ENCODE measurements at places on chromosomes 5 and 9.

GRCh38 chr5:80407735-80408483, at the start of gene ZFYVE16:
Gene ZFYVE16, plus strand, starts transcription at chr5:80408064. Its CDS starts 26,084 bp downstream, at chr5:80434148.
- peak; percentile 95 for DNase-seq

DNA sequence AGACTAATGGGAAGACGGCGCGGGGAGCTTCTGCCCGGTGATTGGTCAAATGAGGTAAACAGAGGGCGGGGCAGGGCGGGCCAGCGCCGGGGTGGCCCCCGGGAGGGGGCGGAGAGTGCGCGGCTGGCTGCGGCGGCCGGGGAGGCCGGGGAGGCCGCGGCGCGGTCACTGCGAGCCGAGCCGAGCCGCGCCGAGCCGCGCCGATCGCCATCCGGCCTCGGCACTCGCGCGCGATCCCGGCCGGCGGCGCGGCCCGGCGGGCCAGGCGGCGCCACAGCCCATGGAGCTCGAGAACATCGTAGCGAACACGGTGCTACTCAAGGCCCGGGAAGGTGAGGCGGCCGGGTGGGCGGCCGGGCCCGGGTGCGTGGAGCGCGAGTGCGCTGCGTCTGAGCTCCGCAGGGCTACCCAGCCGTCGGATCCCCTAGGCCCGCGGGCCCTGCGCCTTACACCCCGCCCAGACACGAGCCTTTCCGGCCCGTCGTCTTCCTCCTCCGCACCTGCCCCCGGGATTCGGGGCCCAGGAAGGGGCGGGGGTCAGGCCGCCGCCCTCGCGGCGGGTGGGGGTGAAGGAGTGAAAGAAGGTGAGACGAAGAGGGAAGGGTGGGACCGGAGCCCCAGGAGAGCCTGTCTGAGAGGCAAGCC, at the start of gene GRK6:
TSS of gene GRK6 (plus strand) at position 111 of the 645 bp plus-strand sequence. CDS start at position 281, 170 bp downstream.
- DNase-seq, result no peak

GRCh38 chr9:13570068-13570974, 290.8 kb upstream of the MPDZ start:
- no peak for DNase-seq

GRCh38 chr5:15037247-15037908, 165.8 kb upstream of the ANKH start:
- DNase-seq, result no peak

GRCh38 chr5:1315709-1316587, 21.1 kb upstream of the TERT start:
- DNase-seq, result no peak

DNA sequence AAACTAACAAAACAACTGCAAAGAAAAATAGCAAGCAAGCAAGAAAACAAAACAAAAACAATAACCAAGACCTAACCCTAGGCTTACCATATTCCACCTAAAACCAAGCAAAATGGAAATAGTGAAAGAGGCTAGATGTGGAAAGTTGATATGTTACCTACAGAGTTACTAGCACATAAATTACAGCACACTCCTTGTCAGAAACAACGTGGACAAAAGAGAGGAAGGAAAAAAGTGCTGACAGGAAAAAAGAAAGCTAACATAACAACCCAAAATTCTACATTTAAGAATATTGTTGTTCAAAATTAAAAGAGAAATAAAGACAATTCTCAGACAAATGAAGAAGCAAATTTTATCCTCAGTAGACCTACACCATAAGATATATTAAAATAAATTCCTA, 812.8 kb upstream of the NUDT12 start:
- no peak for DNase-seq

DNA sequence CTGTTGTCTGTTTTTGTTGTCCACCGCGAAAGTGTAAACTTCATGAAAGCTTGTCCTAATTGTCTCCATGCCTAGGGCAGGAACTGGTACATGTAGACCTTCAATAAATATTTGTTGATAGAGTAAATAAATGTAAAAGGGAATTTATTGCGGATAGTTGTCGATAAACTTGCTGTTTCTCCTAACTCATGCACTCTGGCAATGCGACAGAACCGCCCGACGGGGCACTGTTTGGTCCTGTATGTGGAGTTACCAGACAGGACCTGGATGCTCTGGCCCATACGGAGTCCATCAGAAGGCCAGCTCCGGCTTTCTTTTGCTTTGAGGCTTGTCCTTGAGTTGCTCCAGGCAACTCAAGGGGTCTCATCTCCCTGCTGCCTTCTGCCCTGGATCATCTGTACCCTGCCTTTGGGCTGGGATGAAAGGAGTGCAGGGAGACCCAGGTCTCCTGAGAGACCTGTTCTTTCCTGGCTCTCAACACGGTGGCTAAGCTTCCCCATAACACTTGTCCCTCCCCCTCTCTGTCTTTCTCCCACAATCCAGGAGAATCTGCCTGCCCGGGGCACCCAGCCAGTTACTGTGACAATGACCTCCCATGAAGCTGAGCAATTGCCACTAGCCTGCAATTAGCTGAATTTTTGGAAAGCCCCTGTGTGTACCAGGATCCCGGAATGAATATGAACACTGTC, 149.5 kb upstream of the PTCH1 start:
- DNase-seq, result no peak

DNA sequence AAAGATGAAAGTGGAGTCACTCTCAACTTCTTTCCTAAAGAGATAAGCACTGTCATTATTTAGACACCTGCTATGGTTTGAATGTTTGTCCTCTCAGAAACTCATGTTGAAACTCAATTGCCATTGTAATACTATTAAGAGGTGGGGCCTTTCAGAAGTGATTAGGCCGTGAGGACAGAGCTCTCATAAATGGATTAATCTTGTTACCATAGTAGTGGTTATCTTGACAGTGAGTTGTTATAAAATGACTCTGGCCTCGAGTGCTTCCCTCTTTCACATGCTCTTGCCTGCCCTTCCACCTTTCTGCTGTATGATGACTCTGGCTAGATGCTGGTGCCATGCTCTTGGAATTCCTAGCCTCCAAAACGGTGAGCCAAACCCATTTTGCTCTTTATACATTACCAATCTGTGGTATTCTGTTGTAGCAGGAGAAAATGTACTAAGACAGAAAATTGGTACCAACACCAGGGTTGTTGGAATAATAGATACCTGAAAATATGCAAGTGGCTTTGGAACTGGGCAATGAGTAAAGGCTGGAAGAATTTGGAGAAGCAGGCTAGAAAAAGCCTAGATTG, 38.0 kb downstream of the GDA start:
- DNase-seq, result no peak

GRCh38 chr9:86821006-86821845, 126.1 kb downstream of the GAS1 start:
- DNase-seq, result no peak
